ENCODE measurements at places on chromosomes 5 and 9.

DNA sequence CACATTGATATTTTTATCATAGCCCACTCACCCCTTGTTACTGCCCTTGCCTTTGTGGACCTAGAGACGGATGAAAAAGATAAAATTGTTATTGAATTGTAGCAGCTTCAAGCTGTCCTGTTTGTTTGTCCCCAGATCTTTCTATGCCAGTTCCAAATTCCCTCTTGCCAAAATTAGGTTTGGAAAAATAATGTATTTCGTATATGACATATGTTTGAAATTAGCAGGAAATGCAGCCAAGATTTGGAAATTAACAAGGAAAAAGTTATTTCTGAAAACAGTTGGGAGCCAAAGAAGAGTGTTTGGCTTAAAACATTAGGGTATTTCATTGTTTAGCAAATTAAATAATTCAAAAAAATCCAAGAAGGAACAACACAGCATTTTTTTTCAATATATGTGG, 33.5 kb downstream of the SPATA31D1 start:
- DNase-seq: no peak

- DNase-seq: no peak
These were observed 50.5 kb downstream of the PDE4D start for GRCh38 chr5:59842999-59843398.

GRCh38 chr5:179606071-179606909, 17.2 kb downstream of the HNRNPH1 start:
- DNase-seq: no peak

GRCh38 chr5:9654886-9655285, 24.7 kb upstream of the TAS2R1 start:
- DNase-seq: no peak

DNA sequence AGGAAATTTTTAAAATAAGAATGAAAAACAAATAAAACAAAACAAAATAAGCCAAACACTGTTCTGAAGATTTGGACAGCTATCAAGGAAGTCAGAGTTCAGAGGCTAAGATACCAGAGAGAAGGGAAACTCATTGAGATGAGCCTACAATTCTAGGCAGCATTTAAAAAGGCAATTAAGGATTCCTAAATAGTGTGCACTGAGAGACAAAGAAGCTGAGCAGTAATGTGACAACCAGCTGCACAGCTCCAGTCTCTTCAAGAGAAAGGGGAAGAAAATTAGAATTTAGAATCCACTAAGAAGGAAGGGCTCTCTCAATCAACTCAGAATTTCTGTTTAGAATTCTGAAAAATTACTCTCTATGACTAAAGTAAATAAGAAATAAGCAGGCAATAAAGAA, 246.7 kb upstream of the COX7C start:
- DNase-seq: no peak

DNA sequence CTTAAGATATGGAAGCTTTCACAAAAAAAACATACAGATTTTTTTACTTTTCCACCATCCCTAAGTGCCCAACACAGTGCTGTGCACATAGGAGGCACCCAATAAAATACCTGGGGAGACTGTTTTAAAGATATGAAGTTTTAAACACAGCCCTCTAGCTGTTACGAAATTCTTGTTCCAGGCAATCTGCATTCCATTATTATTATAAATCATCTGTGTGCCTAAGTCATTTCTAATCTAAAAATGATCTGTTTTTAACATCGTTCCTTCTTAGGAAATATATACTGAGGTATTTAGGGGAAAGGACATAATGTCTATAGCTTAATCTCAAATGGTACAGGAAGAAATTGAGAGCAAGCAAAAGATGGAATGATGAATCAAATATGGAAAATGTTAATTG, 32.7 kb upstream of the ISCA1 start:
- no peak for DNase-seq

Data from GM19239 (cell line).